ENCODE measurements at places on chromosomes 2 and 18. TPM values are rescaled to one million over a fixed set of nuclear protein-coding genes. Genes with fewer than 3 reads are reported as not detected.
A peak's percentile ranks its signal among the peaks of the same experiment; 100 is the strongest.

DNA sequence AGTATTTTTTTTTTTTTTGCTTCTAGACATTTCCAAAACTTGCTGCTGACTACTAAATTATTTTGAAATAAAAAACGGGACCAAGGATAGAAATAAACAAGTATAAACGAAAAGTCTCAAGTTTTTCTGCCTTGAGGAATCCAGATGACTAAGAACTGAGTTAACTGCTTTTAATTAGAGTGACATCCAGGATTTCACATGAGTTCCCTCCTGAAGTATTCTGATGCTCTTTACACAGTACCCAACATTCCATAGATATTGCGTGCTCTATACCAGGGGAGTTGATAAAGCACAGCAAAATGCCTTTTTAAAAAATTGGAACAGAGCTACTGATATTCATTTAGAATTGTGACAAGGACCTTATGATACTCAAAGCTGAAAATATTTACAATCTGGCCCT, 618.0 kb downstream of the CCDC85A start:
- no peak for DNase-seq

KCNG3 gene
- not detected for total RNA-seq

- DNase-seq = no peak
Observed at GRCh38 chr2:57434972-57435371, 611.6 kb upstream of the VRK2 start.

DNA sequence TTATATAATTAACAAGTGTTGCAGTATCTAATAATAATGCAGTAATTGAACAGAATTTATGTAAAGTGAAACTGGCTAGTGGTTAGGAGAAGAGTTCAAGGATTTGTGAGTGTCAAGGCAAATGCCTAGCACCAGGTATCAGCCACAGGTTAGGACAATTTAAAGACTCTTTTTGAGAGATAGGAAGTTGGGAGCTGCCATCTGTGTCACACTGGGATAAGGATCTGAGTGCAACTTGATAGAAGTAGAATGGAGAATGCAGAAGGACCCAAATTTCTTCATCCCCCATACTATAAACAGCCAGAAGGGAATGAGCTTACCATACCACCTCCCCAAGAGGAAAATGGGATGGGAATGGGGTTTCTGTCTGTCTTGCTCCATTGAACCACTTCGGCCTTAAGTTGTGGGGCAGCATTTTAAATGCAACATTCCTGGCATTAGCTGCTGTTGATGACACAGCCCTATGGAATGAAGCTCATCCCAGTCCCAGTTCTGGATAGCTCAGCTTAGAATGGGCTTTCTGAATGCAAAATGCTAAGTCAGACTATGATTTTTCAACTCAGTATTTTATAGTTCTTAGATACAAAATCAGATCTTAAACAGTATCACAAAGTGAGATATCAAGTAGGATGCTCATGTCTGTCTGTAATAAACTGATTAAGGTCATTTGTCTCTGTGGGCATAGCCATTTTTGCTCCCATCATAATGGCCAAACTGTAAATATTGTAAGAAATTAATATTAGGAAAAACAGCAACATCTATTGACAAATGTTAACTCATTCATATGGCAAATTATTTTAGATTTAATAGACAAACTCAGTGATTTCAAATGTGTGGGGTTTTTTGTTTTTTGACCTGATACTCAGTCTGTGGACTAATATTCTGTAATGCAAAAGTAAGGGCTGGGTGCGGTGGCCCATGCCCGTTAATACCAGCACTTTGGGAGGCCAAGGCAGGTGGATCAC, 44.0 kb downstream of the GPR155 start:
- DNase-seq = no peak

- DNase-seq = peak; percentile 83
Observed at GRCh38 chr2:127701651-127702394, 526 bp downstream of the SFT2D3 start.

DNA sequence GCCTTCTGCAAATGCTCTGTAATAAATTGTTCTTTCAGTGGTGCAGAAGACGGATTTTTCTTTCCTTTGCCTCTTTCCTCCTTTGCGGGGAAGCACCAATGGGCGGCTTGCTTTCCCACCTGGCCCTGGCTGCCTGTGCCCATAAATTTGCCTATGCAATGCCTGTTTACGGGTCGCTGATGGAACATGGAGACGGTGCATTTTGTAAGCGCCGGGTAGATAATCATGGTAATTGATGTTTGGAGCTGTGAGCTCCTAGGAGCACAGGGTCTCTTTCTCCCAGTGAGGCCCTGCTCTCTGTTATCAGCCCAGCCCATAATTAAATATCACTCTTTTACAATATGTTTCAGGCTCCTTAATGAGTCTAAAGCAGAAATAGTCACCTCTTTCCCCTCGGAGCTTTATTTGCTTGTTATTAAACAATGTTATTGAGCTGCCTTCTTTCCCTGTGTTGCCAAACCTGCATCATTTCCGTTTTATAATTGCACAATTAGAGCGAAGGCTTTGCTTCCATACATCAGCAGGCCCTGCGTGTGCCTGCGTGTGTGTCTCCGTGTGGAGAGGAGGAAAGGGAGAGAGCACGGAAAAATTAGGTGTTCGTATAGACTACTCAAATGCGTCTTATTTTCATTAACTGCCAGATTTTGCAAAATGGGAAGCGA, 437.4 kb upstream of the POU3F3 start:
- no peak for DNase-seq

DNA sequence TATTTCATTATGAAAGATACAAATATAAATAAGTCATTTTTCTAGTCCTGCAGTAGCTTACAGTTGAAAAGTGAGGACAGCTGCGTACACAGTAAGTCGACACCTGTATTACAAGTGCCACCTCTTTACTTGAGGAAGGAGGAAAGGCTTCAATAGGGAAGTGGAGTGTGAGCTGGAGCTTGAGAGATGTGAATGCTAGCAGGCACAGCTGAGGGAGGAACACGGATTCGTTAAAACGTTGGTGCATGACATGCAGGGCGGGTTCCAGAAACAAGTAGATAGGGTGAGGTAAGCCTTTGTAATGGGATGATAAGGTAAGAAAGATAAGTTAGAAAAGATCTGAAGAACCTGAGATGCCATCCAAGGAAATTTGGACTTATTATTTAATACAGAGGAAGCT, 98.1 kb upstream of the CSRNP3 start:
- no peak for DNase-seq

DNA sequence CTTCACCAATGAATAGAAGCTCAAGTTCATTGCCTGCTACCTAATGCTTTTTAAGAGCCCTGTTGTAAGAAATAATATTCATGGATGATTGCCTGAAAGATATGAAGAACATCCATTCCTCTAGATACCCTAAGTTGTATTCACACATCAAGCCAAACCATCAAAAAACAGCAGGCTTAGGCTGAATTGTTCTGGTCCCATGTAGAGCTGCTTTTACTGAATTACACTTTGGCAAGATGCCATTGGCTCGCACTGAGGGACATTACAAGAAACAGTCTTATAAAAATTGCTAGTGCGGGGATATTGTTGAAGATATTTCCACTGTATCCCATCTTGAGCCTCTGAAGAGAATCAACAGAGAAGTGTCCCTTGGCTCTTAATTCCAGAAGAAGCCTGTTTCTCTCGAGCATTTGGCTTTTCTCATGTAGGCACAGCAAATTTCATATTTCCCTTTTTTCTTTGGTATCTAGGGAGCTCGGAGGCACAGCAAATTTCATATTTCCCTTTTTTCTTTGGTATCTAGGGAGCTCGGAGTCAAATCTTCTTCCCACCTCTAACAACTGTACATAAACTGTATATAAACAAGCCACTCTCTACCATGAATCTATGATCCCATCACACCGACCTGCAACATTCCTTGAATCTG, 107.5 kb downstream of the COLEC12 start:
- DNase-seq = no peak

- no peak for DNase-seq
Observed at GRCh38 chr2:31693882-31694281, 113.1 kb upstream of the SRD5A2 start.

GRCh38 chr2:212170382-212170781, 368.2 kb downstream of the ERBB4 start:
- DNase-seq = no peak

UCN gene
- 2.2 TPM for total RNA-seq

- no peak for DNase-seq
Observed at GRCh38 chr2:138564586-138565229, 63.1 kb downstream of the SPOPL start.

GRCh38 chr2:37349231-37349860, 4.9 kb downstream of the QPCT start:
- DNase-seq = no peak

- no peak for DNase-seq
Observed at GRCh38 chr2:44100351-44100750, 68.3 kb upstream of the PPM1B start.

MC5R gene
- total RNA-seq = not detected

TTR gene
- 4,291 TPM for total RNA-seq

LRRTM4 gene
- total RNA-seq = not detected

GRCh38 chr18:39842366-39842914, 2112.6 kb upstream of the PIK3C3 start:
- DNase-seq = no peak

DNA sequence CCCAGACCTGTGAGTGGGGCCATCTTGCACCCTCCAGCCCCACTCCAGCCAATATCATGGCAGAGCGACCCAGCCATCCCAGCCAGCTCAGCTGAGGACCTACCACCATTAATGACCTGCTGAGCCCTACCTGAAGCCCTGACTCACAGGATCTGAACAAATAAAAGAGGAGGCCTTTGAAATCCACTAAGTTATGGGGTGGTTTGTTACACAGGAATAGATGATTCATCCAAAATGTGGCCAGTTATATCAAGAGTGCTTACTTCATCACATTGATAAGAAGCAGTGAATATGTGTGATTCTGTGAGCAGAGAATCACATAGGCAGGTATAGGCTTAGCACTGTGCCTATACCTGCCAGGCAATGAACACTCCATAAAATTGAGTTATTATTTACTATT, 34.7 kb upstream of the FAM124B start:
- DNase-seq = no peak

GRCh38 chr2:33366473-33366872, 110.0 kb upstream of the RASGRP3 start:
- no peak for DNase-seq

ALK gene
- not detected for total RNA-seq

DNA sequence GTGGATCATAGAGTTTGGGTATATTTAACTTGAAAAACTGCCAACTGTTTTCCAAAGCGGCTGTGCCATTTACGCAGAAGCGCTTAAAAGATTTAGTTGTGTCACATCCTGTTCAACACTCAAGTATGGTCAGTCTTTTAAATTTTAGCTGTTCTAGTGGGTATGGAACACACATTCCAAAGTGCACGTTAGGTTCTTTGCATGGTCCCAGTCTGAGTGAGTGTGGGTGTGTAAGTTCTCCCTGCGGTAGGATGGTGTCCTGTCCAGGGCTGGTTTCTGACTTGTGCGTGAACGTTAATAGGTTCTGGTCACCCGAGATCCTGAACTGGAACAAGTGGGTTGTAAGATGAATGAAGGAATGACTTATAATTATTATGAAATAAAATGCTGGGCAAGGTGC, 28.4 kb upstream of the IL36G start:
- no peak for DNase-seq

GRCh38 chr18:34657860-34658500, 52.1 kb upstream of the DTNA start:
- DNase-seq = no peak
